LHCN-M2 (cell line): ENCODE measurements at places on chromosomes 11 and 22.

DNA sequence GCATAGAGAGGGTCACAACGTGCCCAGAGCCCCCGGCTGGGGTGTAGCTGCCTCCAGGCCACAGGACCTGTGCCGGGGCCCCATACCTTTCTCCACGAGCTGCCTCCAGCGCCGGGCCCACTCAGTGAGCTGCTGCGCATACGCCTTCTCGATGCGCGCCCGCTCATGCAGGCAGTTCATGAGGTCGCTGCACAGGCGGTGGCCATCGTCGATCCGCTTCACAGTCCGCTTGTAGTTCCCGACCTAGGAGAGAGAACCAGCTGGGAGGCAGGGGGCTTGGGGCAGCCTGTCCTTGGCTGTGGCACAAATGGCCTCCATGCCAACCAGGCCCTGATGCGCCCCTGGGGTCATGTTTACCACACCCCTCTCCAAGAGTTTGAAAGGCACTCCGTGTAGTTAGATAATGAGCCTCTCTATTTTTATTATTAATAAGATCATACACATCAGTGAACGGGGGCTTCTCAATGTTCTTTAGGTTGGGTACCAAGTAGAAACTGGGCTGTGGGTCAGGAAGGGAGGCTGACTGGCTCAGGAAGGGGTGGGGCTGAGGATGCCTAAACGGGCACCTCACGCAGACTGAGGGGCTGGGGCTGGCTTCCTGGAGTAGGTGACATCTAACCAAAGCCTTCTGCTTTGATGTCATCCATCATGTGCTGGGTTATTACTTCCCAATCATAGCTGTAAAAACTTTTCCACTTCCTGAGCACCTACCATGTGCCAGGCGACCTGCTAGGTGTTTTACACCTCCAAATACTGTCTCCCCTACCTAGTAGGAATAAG is 36.5 kb upstream of the ARFGAP3 start:
- no peak for DNase-seq

GRCh38 chr11:108135845-108136544 is 14.6 kb downstream of the ACAT1 start:
- DNase-seq, result peak; percentile 41

GRCh38 chr11:128156486-128156885 is 430.9 kb downstream of the ETS1 start:
- no peak for DNase-seq

DNA sequence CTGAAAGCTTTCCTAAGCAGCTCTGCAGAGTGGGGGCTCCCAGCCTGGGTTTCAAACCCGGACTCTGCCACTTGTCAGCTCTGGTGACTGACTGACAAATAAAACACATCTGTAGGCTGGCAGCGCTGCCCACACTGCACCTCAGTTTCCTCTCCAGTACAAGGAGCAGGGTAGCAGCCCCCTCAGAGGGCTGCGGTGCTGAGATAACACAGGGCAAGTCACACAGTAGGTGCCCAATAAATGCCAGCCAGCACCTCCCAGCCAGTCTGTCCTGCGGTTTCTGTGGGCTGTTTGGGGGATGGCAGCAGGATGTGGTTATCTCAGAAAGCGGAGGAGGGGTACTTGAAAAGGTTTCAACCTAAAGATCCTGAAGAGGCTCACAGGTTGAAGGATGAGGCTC is 1.5 kb downstream of the SYT12 start:
- no peak for DNase-seq

GRCh38 chr22:38948181-38948940 is 9.0 kb upstream of the APOBEC3A start:
- no peak for DNase-seq
